ENCODE measurements at places on chromosomes 1 and 21. TPM values are rescaled to one million over a fixed set of nuclear protein-coding genes. Genes with fewer than 3 reads are reported as not detected.

The FAM72C gene
- polyA plus RNA-seq, result 10.2 TPM

The HSD3B2 gene
- not detected for polyA plus RNA-seq

The FAM78B gene
- polyA plus RNA-seq, result 1.6 TPM

The TCP10L gene
- 1.5 TPM for polyA plus RNA-seq

The THEM4 gene
- 20.4 TPM for polyA plus RNA-seq

The WNT2B gene
- 0.50 TPM for polyA plus RNA-seq

GRCh38 chr1:203142124-203142523 lies 14.6 kb downstream of the ADORA1 start:
- DNase-seq, result no peak

GRCh38 chr1:210822241-210822640 lies 311.7 kb downstream of the KCNH1 start:
- no peak for DNase-seq

- no peak for DNase-seq
These were observed 116.0 kb upstream of the ADGRL4 start for GRCh38 chr1:79122521-79122920.

- DNase-seq, result no peak
These were observed 189.4 kb downstream of the COP1 start for GRCh38 chr1:176017722-176018121.

GRCh38 chr1:24463776-24464735 lies 38.6 kb upstream of the RCAN3 start:
- peak; percentile 84 for DNase-seq

- DNase-seq, result no peak
These were observed 132.9 kb downstream of the SYF2 start for GRCh38 chr1:25099343-25099951.

DNA sequence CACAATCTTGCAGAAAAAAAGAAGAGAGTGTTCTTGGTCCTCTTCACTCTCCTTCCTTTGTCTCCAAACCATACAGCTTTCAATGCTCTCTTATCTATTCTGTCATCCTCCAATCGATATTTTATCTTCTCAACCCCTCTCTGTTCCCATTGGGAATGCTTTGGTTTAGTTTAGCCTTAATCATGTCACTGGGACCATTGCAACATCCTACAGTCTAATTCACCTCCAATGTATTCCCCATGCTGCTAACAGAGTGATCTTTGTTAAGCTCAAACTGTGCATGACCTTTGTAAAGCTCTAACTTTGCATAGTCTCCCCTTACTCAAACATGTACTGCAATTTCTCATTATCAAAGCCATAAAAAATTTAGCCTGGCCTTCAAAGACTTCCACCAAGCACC lies 2.9 kb downstream of the MPL start:
- DNase-seq, result no peak

DNA sequence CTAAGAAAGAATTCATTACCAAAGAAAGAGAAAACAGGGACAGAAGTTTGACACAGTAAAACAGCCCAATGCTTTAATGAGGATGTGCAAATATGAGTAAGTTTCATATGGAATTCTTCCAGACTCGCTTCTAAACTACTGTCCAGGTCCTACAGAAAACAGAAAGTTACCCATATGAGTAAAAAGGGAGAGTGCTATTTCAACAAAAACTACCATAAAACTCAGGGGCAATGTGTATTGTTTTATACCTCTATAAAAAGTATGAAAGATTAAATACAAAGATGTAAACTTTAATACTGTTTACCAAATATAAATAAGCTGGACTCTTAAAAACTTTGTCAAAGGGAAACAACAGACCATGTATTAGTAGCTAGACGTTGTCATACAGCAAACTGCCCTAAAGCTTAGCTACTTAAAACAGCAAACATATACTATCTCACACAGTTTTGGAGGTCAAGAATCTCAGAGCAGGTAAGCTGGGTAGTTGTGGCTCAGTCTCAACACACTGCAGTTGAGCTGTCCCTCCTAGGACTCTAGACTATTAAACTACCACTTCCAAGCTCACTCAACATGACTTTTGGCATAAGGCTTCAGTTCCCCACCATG lies 174.9 kb downstream of the COP1 start:
- DNase-seq, result no peak

DNA sequence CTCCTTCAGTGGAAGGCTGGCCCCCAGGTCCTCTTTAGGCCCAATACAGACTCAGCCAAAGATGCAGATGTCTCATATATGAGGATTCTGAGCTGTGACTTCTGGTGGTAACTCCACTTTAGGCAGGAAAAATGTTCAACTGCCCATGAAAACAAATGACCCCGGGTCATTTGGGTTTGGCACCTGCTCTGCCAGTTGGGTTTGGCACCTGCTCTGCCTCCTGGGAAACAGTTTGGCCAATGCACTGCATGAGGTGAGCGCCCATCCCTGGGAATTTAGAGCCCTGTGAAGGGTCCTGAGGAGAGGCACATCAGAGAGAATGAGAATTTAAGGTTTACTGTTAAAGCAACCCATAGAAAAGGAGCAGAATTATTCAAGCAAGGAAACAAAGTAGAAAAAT lies 45.3 kb downstream of the B3GALT5 start:
- DNase-seq, result no peak

- DNase-seq, result no peak
These were observed 11.2 kb upstream of the XPR1 start for GRCh38 chr1:180620581-180620980.

- DNase-seq, result peak; percentile 30
These were observed 4.1 kb upstream of the GRIK1 start for GRCh38 chr21:29943885-29944284.

DNA sequence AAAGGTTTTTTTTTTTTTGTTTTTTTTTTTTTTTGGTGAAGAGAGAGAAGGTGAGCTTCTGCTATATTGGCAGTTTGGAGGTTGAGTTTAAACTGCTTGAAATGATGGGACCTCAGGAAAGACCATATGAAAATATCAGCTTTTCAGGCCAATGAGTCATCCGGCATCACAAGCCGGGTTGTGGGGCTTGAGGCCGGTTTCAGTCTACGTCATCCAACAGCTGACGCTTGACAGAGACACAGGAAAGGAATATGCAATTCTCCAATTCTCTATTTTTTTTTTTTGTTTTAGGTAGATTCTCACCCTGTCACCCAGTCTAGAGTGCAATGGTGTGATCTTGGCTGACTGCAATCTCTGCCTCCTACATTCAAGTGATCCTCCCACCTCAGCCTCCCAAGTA lies 52.4 kb downstream of the KCNJ6 start:
- no peak for DNase-seq

GRCh38 chr1:14113271-14113670 lies 413.3 kb downstream of the PRDM2 start:
- DNase-seq, result no peak

All from GM23338 (cell line).